ENCODE measurements at places on chromosomes 7 and 10. TPM values are rescaled to one million over a fixed set of nuclear protein-coding genes. Genes with fewer than 3 reads are reported as not detected.

The CPN1 gene
- total RNA-seq, result not detected

The LIPK gene
- total RNA-seq, result not detected

- 0 out of 2 replicates have a peak, but pooled peaks cover 6% of the 10 kb centered on the region for H3K4me1 ChIP-seq
- no peak overlapping the region for H3K4me3 ChIP-seq
- H3K27ac ChIP-seq, result no peak overlapping the region
- no peaks in the 10 kb centered on the region for H3K27me3 ChIP-seq
- no peak for DNase-seq
- no peaks in the 10 kb centered on the region for H3K36me3 ChIP-seq
Observed at GRCh38 chr7:102103027-102103372, 183.7 kb upstream of the SH2B2 start.

DNA sequence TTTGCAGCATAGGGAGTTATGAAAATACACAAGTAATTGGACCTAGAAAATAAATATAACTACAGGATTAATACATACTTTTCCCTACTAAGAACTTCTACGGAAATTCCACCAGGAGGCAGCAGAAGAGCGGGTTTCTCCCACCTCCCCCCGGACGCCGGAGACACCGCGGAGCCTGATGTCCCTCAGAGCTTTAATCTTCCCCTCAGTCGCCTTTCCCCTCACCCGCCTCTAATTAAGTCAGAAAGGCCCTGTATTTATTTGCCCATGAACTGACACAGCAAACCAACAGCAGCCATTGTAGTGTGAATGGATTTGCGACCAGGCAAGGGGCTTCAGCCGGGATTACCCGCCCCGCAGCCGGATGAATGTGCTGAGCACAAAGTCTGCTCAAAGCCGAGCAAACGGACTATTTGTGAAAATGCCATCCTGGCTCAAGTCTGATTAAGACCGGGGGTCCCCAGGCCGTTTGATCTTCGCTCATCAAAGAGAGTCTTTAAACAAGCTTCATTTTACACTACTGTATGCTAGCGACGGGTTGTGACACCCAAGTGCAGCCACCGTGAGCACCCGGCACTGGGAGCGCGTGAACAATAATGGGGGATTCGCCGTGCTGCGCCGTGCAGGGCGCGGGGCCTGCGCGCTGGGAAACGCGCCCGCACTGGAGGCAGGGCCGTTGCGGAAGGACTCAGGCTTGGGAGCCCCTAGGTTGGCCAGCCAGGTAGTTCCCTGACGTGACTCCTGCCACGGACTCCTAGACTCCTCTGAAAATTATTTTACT lies 5.6 kb upstream of the DKK1 start:
- no peaks in the 10 kb centered on the region for H3K27me3 ChIP-seq
- no peak overlapping the region for H3K4me3 ChIP-seq
- DNase-seq, result peak; percentile 64

DNA sequence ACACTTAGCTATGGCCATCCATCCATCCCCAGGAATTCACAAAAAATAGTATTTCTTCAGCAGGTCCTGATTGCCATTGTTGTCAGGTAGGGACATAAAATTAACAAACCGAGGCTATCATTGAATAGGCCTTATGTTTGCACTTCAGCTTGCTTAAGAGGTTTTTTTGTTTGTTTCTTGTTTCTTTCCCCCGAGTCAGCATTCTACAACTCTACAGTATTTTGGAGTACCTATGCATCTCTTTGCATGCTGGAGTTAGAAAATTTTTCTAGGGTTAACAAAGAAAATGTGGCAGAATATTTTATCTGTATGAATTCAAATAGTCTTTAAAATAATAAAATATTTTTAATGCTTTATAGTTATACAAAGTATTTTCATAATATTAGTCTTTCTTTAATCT lies 26.3 kb downstream of the CHRM2 start:
- H3K4me3 ChIP-seq, result no peak overlapping the region
- no peak overlapping the region for H3K27ac ChIP-seq
- no peaks in the 10 kb centered on the region for H3K27me3 ChIP-seq
- no peaks in the 10 kb centered on the region for H3K36me3 ChIP-seq
- no peak for DNase-seq
- no peaks in the 10 kb centered on the region for H3K4me1 ChIP-seq

- no peaks in the 10 kb centered on the region for H3K36me3 ChIP-seq
- H3K27me3 ChIP-seq, result no peaks in the 10 kb centered on the region
- H3K27ac ChIP-seq, result no peak overlapping the region
- no peak overlapping the region for H3K4me3 ChIP-seq
- no peaks in the 10 kb centered on the region for H3K4me1 ChIP-seq
- no peak for DNase-seq
Observed at GRCh38 chr7:81672872-81673271, 97.0 kb downstream of the HGF start.

GRCh38 chr7:37536706-37537105 lies 88.0 kb upstream of the ELMO1 start:
- H3K27ac ChIP-seq, result no peak overlapping the region
- no peak overlapping the region for H3K4me3 ChIP-seq
- no peak for DNase-seq
- H3K27me3 ChIP-seq, result no peaks in the 10 kb centered on the region
- no peaks in the 10 kb centered on the region for H3K36me3 ChIP-seq

DNA sequence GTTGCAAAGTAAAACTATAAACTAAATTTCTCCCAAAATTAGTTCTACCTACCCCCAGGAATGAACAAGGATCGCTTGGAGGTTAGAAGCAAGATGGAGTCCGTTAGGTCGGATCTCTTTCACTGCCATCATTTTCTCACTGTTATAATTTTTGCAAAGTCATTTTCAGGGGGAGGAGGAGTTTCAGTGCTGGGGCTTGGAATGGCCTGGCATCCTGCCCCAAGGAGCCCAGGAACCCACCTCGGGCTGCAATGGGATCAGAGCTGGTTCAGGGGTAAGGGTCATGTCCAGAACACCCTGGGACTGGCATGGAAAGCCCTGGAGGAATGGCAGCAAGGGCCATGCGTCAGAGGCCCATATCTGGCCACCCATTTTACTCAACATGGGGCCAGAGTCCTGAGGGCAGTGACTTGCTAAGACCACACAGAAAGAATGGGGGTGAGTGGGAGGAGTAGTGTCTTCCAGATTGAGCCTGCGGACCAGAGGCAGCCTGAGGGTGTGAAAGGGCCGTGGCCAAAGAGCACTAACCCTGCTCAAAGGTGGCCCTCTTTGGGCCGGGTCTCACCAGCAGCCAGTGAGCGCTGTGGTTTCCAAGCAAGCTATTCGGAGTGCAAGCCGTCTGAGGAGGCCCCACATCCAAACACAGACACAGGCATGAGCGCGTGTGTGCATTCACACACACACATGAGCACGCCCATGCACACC lies 31.8 kb downstream of the GPRIN2 start:
- H3K27ac ChIP-seq, result peak overlapping the region; percentile 87
- DNase-seq, result peak; percentile 99

- no peaks in the 10 kb centered on the region for H3K4me1 ChIP-seq
- no peak for DNase-seq
- no peaks in the 10 kb centered on the region for H3K36me3 ChIP-seq
- no peak overlapping the region for H3K4me3 ChIP-seq
- H3K27me3 ChIP-seq, result no peaks in the 10 kb centered on the region
Observed at GRCh38 chr7:127021019-127021738, 231.6 kb downstream of the GRM8 start.

DNA sequence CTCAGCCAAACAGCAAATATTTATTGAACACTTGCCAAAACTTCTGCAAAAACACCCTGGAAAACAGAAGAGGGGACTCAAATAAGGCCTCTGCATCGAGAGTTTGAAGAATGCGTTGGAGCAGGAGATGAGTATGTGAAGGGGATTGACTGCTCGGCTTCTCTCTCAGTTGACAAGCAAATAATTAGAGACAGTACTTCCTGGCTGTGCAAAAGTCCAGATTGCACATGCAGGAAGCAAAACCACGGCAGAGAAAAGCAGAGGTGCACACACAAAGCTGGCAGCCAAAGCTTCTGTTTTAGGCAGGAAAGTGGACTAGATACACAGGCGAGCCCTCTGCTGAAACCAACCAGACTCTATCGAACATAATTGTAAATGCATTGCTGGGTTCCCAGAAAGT lies 343.6 kb upstream of the MGMT start:
- no peak overlapping the region for H3K27ac ChIP-seq
- no peak overlapping the region for H3K4me3 ChIP-seq

GRCh38 chr7:73899731-73900142 lies 38.8 kb downstream of the TMEM270 start:
- no peak overlapping the region for H3K27ac ChIP-seq
- H3K4me1 ChIP-seq, result peaks cover 34% of the 10 kb centered on the region
- no peak overlapping the region for H3K4me3 ChIP-seq
- peak; percentile 58 for DNase-seq

DNA sequence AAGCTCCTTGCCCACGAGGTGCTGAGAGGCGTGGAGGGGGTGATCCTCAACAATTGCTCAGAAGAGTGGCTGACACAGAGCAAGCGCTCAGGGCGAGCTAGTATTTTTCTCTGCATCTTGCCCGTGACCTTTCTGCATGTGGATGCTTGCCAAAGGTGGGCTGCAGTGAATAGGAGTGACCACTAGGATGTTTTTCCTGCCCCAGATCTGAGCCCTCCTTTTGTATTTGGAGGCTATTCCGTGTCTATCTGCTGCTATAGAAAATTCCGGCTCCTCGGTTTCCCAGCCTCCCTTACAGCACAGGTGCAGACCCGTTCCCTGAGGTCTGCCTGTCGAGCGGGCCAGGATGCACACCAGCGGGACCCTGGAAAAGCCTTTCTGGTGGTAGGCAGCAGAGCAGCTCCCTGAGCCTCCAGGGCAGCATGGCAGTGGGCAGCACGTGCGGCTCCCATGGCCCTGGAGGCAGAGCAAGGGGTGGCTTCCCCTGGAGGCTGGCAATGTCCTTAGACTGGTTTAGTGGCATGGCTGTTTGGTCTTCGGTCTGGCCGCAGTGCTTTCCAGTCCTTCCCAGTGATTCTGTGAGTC lies 145.1 kb upstream of the PCBD1 start:
- no peak overlapping the region for H3K27ac ChIP-seq
- no peak overlapping the region for H3K4me3 ChIP-seq
- H3K27me3 ChIP-seq, result peaks cover 72% of the 10 kb centered on the region
- no peaks in the 10 kb centered on the region for H3K4me1 ChIP-seq

Data from PC-9 (cell line).